ENCODE measurements at places on chromosomes 2 and 18. TPM values are rescaled to one million over a fixed set of nuclear protein-coding genes. Genes with fewer than 3 reads are reported as not detected.

The EIF4E2 gene
- total RNA-seq = 210 TPM

The OTOF gene
- total RNA-seq = 0.09 TPM

The TXNDC2 gene
- not detected for total RNA-seq

The LYPD6B gene
- total RNA-seq = not detected

The PIAS2 gene
- 14.1 TPM for total RNA-seq

The DSG1 gene
- total RNA-seq = not detected

Data from endothelial cell of coronary artery (primary cell).